ENCODE measurements at places on chromosomes 12 and 14.

DNA sequence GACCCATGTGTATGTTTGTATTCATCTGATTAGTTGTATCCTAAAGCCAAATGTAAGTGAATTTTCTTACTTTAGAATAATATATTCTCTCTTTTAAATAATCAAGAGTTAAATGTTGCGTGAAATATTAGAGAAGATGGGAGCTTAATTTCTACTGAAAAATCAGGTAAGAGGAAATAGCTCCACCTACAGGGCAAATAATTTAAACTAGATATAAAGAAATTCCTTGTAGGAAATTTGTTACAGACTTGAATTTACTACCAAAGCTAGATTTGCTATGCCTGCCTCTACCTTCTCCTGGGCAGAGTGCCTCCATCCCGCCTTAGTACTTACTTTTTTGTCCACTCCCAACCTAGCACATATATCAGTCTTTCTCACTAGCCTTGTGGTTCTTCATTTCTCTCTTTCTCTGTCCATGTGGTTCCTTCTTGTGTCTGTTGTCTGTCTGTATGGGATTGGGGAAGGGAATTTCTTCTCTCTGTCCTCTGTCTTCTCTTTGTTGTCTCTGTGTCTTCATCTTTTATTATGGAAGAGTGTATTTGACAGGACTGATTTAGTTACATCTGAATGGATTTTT is 44.7 kb downstream of the PALS1 start:
- DNase-seq = peak; percentile 18

DNA sequence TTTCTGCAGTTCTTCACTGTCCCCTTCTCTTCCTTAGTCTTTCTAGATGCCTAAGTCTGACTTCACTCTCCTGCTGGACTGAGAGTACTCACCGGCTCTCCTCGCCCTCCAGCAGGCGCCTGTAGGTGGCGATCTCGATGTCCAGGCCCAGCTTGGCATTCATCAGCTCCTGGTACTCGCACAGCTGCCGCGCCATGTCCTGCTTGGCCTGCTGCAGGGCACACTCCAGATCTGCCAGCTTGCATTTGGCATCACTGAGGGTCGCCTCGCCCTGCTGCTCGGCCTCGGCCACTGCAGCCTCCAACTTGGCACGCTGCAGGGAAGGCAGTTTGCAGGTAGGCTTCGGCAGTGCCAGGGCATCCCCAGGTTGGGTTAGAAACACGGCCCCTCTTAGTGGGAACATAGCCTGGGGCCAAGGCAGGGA is 5.2 kb downstream of the KRT84 start:
- DNase-seq = peak; percentile 17

DNA sequence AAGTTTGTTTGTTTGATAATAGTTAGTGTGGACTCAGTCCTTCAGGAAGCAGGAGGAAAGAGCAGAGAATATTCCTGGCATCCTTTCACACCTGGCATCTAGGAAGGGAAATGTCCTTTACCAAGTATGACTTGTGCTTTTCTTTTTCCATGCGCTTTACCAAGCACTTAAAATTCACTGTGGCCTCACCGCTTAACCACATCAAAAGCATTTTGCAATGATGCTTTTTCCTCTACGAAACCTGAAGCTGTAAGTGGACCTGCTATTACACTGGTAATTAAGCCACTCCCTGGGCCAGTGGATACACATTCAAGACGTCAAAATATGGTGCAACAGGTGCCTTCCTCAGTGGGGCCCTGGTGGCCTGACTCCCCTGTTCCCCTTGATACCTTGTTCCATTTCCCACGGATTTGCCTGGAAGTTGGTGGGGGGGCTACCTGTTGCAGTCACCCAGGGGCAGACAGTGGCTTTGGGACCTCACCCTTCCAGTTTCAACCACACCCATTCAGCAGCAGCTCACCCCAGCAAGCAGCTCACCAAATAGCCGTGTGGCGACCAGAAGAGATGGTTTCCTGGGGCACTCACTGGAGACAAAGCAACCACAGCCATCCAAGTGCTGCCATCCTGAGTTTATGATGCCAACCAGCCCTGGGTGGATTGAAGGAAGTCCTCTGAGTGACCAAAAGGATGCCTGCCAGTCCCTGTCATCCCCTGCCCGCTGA is 14.2 kb upstream of the FZD10 start:
- DNase-seq = no peak

- no peak for DNase-seq
These were observed 2.5 kb upstream of the PSMC1 start for GRCh38 chr14:90253826-90254225.

GRCh38 chr12:51798501-51798900 is 50.0 kb downstream of the FIGNL2 start:
- no peak for DNase-seq

DNA sequence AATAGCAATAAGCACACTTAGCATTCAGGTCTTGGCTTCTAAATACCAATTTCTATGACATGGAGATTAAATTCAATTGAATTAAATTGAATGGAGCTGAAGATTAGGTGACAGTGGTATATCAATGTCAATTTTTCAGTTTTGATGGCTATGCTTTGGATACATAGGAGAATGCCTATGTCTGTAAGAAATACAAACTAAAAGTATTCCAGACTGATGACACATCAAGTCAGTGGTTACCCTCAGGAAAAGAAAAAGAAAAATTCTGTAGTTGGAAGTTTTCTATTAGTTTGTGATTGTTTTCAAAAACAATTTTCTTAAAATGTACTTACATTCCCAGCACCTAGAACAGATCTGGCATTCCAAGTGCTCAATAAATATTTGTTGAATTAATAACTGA is 4.9 kb upstream of the DCAF4 start:
- no peak for DNase-seq

DNA sequence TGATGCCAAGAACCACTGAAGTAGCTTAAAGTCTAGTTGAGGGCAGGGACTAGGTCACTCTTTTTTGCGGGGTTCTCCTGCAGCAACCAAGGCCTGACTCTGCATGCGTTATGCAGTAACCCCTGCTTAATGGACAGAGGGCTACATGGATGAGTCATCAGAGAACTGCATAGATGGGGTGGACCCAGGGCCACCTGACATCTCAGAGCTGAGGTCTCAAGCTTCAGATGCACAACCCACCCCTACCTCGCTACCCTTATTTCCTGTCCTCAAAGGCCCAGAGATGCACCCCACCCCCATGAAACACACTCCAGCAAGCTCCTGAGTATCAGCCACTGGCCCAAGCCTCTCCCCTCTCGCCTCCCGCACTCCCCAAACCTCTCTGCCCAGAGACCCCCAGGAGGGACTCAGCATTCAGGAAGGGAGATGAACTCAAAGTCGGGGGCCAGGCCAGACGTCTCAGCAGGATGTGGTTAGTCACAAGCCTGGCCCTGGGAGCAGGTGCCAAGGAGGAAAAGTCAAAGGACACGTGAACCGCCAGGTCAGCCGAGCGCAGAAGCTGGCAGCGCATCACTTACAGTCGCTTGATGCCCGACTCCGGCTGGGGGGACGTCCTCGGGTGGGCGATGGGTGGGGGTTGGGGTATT is 25.8 kb downstream of the SNRNP35 start:
- no peak for DNase-seq

- no peak for DNase-seq
These were observed 20.2 kb downstream of the OR4N2 start for GRCh38 chr14:19823765-19824164.

DNA sequence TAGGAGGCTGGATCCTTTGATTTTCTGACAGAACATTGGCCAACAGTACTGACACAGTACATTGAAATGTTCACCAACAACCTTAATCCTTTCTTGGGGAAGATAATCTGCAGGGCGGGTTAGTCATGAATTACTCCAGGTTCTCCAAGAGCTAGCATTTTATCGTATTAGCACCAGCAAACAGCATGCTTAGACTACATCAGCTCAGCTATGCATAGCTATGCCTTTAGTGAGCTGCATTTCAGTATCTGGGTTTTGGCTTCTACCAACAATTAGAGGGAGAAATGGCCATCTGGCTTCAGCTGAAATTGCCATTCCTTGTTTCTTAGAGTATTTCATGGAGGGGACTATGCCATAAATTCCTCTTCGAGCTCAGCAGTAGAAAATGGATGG is 33.8 kb downstream of the SAMD4A start:
- peak; percentile 74 for DNase-seq

DNA sequence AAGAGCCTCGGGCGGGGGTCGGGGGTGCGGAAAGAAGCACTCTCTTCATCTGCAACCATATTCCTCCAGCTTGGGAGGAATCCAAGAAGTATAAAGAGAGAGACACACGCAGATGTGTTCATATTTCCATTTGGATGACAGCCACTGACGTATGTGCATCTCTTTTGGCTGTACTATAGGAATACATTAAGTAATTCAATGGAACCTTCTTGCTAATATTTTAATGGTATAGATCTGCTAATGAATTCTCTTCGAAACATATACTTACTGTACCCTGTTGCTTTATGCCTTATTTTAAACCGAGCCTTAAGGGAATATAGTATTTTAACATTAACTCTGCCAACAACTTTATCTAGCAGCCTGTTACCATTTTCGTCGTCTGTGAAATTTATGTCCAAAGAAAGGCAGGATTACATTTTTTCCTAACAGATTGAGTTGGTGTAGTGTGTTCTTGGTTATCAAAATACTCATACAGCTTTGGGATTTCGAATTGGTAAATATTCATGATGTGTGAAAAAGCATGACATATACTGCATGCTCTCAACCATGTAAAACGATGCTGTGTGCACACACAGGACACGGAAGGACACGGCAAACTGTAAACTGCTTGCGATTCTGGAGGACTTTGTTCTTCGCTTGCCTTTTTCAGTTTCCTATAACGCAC is 84.5 kb downstream of the CCDC88C start:
- DNase-seq = peak; percentile 71

Data from muscle of back (tissue), 13 donors.